ENCODE measurements at places on chromosomes 11 and 22.

- DNase-seq, result no peak
Measured at GRCh38 chr11:117217141-117218084, 14.5 kb downstream of the PCSK7 start.

- no peak for DNase-seq
Measured at GRCh38 chr22:27809700-27810608, 8.4 kb upstream of the MN1 start.

DNA sequence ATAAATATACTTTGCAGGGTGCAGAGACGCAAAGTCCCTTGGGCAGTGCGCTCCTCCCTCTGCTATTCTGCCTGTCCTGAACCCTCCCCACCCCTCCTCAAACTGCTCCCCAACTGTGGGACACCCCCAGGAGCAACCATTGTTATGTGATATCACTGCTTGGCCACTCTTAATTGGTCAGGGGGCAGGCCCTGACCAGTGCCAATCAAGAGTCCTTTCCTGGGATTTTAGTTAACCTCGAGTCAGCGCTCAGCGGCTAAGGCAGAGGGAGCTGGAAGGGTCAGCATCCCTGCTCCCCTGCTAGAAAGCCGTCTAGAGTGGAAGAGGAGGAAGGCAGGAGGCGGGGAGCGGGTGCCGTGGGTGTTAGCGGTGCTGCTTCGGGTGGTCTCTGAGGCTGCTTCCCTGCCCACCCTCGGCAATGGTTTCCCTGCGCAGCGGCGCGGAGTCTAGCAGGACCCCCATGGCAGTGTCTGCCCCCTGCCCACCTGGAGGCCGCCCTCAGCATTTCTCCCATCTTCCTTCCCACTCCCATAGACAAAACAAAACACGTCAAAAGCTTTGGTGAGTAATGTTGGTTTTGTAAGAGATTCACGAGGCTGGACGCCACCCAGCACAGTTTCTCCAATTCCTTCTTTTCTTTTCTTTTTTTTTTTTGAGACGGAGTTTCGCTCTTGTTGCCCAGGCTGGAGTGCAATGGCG, 38.4 kb upstream of the A4GALT start:
- no peak for DNase-seq

GRCh38 chr11:78262691-78263090, 74.0 kb downstream of the USP35 start:
- no peak for DNase-seq

Data from NCI-H1417 (cell line).